ENCODE measurements at places on chromosomes 5 and 9.

- DNase-seq = no peak
Measured at GRCh38 chr5:151779531-151780125, 7.9 kb downstream of the G3BP1 start.

GRCh38 chr5:64100203-64100602, 65.4 kb upstream of the RNF180 start:
- DNase-seq = no peak

- no peak for DNase-seq
Measured at GRCh38 chr9:89605465-89606048, 745 bp downstream of the GADD45G start.

- DNase-seq = no peak
Measured at GRCh38 chr5:76283670-76284069, 119.4 kb upstream of the IQGAP2 start.

GRCh38 chr9:92730897-92731296, 33.7 kb downstream of the BICD2 start:
- DNase-seq = no peak

- peak; percentile 12 for DNase-seq
Measured at GRCh38 chr9:118522093-118523028, 818.2 kb downstream of the TLR4 start.

- DNase-seq = no peak
Measured at GRCh38 chr9:68894502-68894901, 119.4 kb downstream of the PRKACG start.

DNA sequence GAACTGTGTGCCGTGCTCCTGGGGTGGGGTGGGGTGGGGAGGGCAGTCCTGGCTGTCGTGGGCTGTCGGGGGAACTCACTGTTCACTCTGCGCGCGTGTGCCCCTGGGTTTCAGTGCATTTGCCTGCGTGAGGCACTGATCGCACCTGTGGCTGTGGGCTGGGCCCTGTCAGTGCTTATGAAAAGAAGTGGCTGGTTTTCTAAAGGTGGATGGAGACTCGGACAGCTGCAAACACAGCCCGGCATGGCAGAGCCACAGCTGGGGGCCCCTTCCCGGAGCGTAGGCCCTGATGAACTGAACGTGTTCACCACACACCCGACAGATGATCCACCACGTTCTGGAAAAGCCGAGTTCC, 42.7 kb downstream of the NKD2 start:
- no peak for DNase-seq

DNA sequence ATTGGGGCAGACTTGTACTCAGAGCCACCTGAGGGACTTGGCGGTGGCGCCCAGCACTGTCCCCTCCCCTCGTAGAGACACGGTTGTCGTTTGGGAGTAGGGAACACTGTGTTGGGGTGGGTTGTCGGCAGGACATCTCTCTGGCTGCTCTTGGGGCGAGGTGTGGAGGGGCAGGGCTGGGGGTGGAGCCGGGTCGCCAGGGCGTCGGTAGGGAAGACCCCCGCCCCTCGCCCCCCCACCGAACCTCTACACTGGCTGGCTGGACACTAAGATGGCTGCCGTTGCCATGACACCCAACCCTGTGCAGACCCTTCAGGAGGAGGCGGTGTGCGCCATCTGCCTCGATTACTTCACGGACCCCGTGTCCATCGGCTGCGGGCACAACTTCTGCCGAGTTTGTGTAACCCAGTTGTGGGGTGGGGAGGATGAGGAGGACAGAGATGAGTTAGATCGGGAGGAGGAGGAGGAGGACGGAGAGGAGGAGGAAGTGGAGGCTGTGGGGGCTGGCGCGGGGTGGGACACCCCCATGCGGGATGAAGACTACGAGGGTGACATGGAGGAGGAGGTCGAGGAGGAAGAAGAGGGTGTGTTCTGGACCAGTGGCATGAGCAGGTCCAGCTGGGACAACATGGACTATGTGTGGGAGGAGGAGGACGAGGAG, 778 bp downstream of the TRIM41 start:
- DNase-seq = no peak

DNA sequence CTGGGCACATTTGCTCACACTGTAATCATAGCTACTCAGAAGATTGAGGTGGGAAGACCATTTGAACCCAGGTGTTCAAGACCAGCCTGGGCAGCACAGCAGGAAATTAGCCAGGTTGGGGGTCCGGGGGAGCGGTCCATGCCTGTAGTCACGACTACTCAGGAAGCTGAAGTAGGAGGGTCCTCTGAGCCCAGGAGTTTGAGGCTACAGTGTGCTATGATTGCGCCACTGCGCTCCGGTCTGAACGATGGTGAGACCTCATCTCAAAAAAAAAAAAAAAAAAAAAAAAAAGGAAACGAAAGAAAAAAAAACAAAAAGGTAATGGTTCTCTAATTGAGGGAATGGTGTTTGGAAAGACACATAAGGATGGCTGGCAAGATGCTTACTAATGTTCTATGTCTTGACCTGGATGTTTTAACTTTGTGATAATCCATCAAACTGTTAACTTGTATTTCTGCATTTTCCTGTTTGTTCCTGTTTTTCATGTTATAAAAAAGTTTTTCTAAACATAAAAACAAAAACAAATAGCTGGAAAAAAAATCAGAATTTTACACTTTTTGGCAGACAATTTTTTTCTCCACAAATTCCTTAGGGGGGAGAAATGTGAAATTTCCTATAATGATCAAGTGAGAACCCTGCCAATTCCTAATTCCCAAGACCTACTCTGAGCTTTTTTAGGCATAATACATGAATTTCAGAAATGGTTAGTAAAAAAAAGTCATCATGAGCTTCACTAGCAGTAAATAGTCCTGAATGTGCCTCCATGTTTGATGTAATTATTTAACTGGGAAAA, 96.9 kb downstream of the DENND1A start:
- DNase-seq = no peak

DNA sequence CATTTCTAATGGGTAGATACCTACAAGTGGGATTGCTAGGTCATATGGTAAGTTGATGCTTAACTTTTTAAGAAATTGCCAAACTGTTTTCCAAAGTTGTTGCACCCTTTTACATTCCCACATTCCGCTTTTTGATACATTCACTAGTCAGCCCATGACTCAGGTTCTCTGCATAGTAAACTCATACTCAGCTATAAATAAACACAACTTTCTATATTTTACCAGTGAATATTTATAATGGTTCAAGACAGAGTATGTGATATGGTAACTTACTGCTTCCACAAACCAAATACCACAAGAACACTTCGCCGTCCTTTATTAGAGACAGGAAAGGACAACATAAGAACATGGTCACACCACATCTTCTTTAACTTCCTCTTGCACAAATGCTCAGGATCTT, 54.0 kb downstream of the PLPP1 start:
- DNase-seq = peak; percentile 6

- DNase-seq = no peak
Measured at GRCh38 chr5:21823076-21823574, 1030.0 kb downstream of the CDH12 start.

- peak; percentile 40 for DNase-seq
Measured at GRCh38 chr9:133813749-133814585, 75.8 kb upstream of the SARDH start.

- no peak for DNase-seq
Measured at GRCh38 chr5:149892594-149892993, 52.0 kb downstream of the PDE6A start.

- DNase-seq = no peak
Measured at GRCh38 chr5:104456122-104456521, 893.5 kb upstream of the NUDT12 start.

- no peak for DNase-seq
Measured at GRCh38 chr5:112275671-112276070, 143.4 kb downstream of the EPB41L4A start.

DNA sequence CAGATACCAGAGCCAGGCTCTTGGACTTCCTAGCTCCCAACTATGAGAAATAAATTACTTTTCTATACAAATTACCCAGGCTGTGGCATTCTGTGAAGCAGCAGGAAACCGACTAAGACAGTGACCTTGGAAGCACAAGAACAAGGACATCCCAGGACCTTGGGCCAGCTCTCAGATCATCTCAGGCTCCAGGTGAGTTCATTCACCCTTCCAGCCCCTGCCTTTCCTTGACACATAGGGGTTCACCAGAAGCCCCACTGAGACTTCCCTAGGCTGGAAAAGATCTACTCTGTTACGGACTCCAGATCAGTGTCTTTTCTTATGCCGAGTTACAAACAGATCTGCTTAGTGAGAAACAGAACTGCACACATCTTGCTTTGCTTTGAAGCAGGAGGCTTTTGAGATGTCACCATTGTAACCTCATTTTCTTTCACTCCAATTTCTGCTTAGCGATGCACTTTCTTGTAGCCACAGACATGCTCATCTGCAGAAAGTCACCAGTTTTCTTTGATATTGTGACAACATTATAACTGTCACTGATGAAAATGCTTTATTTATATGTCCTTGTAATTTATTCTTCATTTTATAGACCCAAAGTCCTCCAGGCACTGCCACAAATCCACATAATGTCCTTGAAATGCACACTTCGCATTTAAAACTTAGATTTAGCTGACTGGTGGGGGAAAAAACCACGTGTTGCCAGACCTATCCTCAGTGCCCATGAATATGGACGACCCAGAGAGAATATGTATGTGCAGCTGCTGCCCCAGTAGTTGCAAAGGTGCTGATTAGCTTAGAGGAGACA, 8.1 kb downstream of the CD180 start:
- DNase-seq = no peak

DNA sequence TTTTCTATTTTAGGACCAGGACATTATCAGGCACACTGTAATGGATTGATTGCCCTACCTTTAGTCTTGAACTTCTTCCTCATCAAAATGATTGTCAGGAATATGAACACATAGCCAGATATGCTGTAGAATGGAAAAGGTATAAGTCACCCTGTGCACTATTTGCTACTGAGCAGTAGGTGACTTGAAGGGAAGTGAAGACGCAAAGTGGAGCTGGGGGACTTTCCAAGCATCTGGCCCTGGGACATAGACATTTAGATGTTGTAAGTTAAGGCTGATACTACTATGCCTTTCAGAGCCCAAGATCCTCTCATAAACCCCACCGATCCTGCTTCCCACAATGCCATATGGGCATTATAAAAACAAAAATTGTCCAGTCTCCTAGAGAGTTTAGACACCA, 174.5 kb downstream of the DOCK8 start:
- DNase-seq = no peak

DNA sequence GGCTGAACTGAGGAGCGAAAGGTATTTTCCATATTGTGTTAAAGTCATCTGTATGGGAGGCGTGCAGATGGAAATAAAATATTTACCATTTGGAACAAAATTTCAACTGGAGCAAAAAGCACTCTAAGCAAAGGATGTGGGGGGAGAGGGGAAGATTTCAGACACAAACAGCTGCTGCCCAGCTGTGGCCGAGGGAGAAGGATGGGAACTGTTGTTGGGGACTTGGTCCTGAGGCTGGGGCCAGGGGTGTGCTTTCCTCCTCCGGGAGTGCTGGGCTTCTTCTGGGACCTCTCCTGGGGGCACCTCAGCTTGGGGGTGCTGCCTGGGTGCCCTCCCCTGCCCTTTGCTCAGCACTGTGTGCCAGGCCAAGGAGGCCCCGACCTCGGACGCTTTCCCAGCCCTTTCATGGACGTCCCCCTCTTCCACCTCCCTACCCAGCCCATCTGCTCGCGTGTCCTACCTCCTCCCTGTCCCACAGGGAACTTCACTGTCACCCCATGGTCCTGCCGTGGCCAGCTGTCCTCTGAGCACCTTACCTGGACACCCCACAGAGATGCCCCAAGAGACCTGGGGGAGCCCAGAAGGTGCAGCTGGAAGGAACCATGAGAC, 101.9 kb upstream of the COL5A1 start:
- no peak for DNase-seq

GRCh38 chr5:95718203-95718602, 12.9 kb upstream of the RHOBTB3 start:
- DNase-seq = no peak

DNA sequence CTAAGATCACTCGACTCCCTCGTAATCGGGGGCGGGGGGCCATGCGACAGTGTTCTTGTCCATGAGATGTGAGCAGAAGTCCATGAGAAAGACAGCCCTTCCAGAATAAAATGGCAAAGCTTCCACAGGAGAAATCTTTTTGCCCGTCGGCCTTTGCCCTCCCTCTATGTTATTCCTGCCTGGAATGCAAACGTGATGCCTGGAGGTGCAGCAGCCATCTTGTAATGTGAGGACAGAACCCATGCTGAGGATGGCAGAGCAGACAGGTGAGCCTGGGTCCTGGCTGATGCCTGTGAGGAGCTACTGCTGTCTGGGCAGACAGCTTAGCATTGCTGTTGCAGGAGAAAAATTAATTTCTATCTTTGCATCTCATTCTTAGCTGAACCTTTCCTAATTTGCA, 17.2 kb downstream of the MED10 start:
- DNase-seq = no peak

GRCh38 chr5:10471677-10472076, 30.0 kb downstream of the ROPN1L start:
- no peak for DNase-seq

DNA sequence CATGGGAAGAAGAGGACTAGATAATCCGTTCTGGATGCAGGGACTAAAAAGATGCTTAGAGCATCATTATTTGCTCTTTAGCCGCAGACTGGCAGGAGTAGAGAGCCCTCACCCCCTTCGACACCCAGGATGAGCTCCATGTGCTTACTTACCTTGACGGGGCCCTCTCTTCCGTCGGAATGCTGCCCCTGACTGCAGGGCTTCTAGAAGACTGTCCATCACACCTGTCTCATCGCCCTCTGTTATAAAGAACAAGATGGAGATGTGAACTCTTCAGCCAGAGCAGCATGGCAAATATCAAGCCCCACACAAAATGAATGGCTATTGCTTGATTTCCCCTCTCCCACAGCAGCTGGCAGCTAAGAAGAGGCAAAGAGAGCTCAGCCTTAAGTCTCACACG, 35.1 kb downstream of the PCDHGC5 start:
- DNase-seq = no peak

GRCh38 chr5:125244531-125244930, 498.1 kb upstream of the ZNF608 start:
- no peak for DNase-seq

DNA sequence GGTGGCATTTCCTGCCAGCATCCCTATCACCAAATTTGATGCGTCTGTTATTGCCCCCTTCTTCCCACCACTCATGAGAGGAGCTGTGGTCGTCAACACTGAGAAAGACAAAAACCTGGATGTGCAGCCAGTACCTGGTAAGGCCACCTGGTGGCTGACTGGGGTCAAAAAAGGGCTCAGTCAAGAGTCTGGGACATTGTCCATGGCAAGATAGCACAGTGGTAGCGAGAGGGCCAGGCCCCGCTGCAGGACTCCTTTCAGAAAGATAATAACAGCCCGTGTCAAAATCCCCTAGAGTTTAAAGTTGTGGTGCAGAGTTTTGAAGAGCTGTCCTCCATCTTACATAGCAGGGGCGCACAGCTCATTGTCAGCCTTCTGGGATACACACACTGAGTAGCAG, 40.8 kb downstream of the CSF1R start:
- no peak for DNase-seq

DNA sequence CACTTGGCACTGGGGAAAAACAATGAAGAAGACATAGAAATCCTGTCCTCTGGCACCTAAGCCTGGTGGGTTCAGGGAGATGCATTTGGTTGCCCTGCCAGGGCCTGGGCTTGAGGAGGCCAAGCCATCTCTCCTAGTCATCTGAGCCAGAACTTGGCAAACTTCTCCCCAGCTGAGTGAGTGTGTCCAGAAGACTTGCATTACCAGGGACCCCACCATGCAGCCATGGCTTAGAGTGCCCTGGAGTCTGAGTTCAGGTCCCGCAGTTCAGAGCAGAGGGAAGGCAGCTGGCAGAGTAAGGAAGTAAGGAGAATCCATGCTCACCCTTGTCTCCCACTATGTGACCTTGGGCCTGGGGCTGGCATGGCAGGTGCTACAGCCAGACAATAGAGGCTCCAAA, 37.4 kb upstream of the FCN1 start:
- DNase-seq = no peak

- DNase-seq = no peak
Measured at GRCh38 chr9:126428534-126429175, 102.0 kb downstream of the MVB12B start.

GRCh38 chr5:137216976-137217598, 282.0 kb downstream of the SPOCK1 start:
- no peak for DNase-seq
